Lower leg skin (tissue), 4 donors: ENCODE measurements at places on chromosomes 12 and 14. TPM values are rescaled to one million over a fixed set of nuclear protein-coding genes. Genes with fewer than 3 reads are reported as not detected.
A peak's percentile ranks its signal among the peaks of the same experiment; 100 is the strongest.

DNA sequence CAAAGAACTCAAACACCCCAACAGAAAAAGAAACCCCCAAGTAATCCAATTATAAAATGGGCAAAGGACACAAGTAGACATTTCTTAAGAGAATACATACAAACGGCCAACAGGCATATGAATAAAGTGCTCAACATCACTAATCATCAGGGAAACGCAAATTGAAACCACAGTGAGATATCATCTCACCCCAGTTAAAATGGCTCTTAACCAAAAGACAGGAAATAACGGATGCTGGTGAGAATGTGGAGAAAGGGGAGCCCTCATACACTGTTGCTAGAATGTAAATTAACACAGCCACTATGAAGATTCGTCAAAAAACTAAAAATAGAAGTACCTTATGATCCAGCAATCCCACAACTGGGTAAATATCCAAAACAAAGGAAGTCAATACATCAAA is 52.4 kb downstream of the CLMN start:
- no peak for DNase-seq

GRCh38 chr12:126784328-126784921 is 1482.5 kb upstream of the TMEM132C start:
- no peak for DNase-seq

GRCh38 chr12:66859751-66860440 is 181.0 kb upstream of the GRIP1 start:
- DNase-seq: no peak

GRCh38 chr12:1503281-1503711 is 91.1 kb downstream of the FBXL14 start:
- DNase-seq: no peak

GRCh38 chr14:103500148-103500990 is 22.3 kb downstream of the CKB start:
- DNase-seq: peak; percentile 87

TXNDC16 gene
- 8.1 TPM for total RNA-seq

LRIG3 gene
- total RNA-seq: 134 TPM

GPR84 gene
- not detected for total RNA-seq

TAS2R20 gene
- 0.34 TPM for total RNA-seq

ZDHHC22 gene
- total RNA-seq: not detected
